ENCODE measurements at places on chromosomes 6 and 20. TPM values are rescaled to one million over a fixed set of nuclear protein-coding genes. Genes with fewer than 3 reads are reported as not detected.

- H3K27ac ChIP-seq: no peak overlapping the region
- no peak for DNase-seq
- H3K4me3 ChIP-seq: no peak overlapping the region
- H3K36me3 ChIP-seq: no peaks in the 10 kb centered on the region
- no peaks in the 10 kb centered on the region for H3K27me3 ChIP-seq
Observed at GRCh38 chr6:89581689-89582088, 56.9 kb downstream of the LYRM2 start.

SIRPB2 gene
- total RNA-seq: 3.8 TPM

CCN2 gene
- total RNA-seq: 146 TPM

- H3K36me3 ChIP-seq: no peaks in the 10 kb centered on the region
- DNase-seq: peak; percentile 70
- no peak overlapping the region for H3K27ac ChIP-seq
- no peaks in the 10 kb centered on the region for H3K4me1 ChIP-seq
- no peaks in the 10 kb centered on the region for H3K27me3 ChIP-seq
Observed at GRCh38 chr6:158213925-158214674, 46.0 kb downstream of the GTF2H5 start.

DNA sequence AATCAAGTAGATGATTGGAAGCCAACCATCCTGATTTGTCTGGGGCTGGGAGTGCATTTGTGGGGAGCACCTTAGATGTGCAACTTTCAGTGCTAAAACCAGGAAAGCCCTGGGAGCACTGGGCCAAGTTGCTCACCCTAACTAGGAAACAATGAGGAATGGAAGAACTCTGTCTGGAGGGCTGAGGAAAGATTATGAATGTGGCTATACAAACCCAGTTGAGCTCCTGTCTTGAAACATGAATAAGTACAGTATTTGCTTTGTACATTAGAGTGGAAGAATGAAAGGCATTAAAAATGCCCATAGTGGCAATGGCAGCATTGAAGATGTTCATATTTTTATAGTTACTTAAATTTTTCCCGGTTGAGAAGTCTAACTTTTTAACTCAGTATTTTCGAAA lies 121.1 kb downstream of the HDGFL1 start:
- no peak overlapping the region for H3K4me3 ChIP-seq

- H3K36me3 ChIP-seq: no peaks in the 10 kb centered on the region
- DNase-seq: no peak
Observed at GRCh38 chr6:129280293-129280644, 397.3 kb downstream of the LAMA2 start.

DNA sequence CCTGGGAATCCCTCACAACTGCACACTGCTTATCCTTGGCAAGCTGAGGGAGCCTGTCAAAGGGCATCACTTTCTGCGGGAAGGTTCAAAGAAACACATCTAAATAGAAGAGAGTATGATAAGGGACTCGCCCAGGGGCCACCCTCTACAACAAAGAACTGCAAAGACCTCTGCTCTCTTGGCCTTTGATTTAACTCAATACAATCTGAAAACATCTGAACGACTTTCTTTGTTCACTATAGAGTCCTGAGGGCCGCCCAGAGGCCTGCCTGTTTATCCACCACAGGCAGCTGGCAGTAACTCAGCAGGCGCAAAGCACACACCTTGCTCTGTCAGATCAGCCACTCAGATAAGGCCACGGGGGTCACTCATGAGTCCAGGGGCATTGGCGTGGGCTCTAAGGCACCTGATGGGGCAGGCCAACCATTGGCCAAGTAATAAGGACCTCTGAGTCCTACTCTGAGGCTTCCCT lies 139.3 kb downstream of the UNC5CL start:
- peak; percentile 10 for DNase-seq
- H3K4me1 ChIP-seq: no peaks in the 10 kb centered on the region
- no peaks in the 10 kb centered on the region for H3K36me3 ChIP-seq
- H3K27me3 ChIP-seq: no peaks in the 10 kb centered on the region
- H3K27ac ChIP-seq: no peak overlapping the region

DNA sequence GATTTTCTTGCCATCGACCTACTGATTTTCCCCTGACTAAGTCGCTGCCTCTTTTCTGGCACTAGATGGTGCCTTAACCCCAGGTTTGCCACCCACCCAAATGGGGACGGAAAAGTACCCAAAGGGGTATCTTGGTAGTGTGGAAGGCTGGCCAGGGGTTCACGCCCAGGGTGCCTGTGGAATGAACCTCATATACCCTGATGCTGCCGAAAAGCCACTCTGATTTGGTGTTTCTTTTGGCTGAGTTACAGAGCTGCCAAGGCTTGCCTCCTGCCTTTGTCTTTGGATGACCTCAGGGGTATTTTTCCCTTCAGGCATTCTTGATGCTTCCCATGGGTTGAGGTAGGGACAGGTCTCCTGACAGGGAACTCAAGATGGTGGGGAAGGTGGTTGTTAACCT lies 78.1 kb downstream of the MAP3K7 start:
- no peak for DNase-seq
- no peaks in the 10 kb centered on the region for H3K27me3 ChIP-seq
- no peak overlapping the region for H3K27ac ChIP-seq

All from transverse colon (tissue), 4 donors.